M059J (cell line): ENCODE measurements at places on chromosomes 12 and 14. TPM values are rescaled to one million over a fixed set of nuclear protein-coding genes. Genes with fewer than 3 reads are reported as not detected.

The C12orf54 gene
- not detected in 2 replicates for total RNA-seq

The PLXNC1 gene
- total RNA-seq, result 0.20 and 3.4 TPM in 2 replicates

GRCh38 chr14:31990183-31990857 lies 86.8 kb upstream of the ARHGAP5 start:
- DNase-seq, result no peak

DNA sequence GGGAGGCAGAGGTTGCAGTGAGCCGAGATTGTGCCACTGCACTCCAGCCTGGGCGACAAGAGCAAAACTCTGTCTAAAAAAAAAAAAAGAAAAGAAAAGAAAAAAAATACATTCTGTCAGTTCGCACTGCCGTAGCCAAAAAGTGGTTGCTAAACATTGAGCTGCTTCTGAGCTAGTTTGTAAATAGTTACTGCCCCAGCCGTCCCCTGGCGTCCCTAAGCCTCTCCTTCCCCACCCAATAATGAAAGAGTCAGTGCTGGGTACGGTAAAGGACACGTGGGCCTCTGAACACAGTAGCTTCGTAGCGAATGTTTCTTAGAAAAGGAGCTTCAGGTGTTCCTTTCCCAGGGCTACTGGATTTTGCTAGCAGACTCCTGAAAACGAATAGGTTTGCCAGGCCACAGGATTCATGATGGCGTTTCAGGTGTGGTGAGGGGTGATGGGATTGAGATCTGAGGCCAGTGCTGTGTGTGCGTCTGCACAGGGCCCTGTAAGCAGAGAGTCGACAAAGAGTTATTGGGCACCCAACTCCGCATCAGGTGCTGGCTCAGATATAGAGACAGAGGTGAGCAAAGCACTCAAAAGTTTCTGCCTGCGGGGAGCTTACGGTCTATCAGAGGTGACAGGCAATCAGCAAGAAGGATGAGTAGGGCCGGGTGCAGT lies 94.1 kb downstream of the LGMN start:
- DNase-seq, result no peak

GRCh38 chr12:50932787-50933280 lies 19.5 kb upstream of the HIGD1C start:
- DNase-seq, result no peak
